M059J (cell line): ENCODE measurements at places on chromosomes 2 and 18.
A peak's percentile ranks its signal among the peaks of the same experiment; 100 is the strongest.

- no peak for DNase-seq
Measured at GRCh38 chr2:128307595-128307994, 11.1 kb downstream of the HS6ST1 start.

- DNase-seq, result peak; percentile 59
Measured at GRCh38 chr18:74081966-74082741, 65.5 kb downstream of the FBXO15 start.

GRCh38 chr2:181468811-181469210 lies 11.6 kb downstream of the ITGA4 start:
- peak; percentile 48 for DNase-seq

DNA sequence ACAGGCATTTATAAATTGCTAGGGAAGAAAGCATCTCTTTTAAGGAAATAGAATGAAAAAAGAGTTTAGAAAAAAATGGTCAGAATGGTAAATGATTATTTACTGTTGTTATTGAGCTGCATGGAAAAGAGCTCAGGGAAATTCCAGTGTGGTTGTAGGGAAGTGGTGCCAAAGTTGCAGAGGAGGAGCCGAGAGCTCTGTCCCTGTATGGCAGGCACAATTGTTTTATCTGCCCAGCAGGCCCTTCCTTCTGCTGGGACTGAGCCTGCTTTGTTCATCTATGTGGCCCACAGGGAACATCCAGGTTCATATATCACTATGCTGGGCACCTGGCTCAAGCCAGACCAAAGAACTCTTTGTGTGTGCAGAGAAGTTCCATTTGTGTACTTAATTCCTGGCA lies 80.8 kb upstream of the AGAP1 start:
- no peak for DNase-seq

DNA sequence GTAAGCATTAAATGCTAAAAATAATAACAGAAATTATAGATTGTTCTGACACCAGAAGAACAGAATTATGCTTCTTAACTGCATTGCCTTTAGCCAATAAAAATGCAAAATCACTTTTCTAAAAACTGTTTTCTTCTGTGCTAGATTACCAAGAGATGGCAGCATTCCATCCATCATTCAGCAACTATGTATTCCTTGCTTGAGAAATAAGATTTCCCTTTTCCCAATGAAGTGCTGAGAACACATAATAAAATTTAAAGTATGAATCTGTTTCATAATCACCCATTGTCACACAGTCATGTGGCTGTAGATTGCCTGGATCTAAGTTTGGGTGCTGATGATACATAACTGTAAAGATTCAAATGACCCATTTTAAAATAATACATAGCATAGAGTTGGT lies 504.2 kb downstream of the TDRD15 start:
- no peak for DNase-seq

- peak; percentile 78 for DNase-seq
Measured at GRCh38 chr2:219155054-219155644, 5.5 kb downstream of the NHEJ1 start.
